Tibial artery (tissue), 4 donors: ENCODE measurements at places on chromosomes 7 and 10.

DNA sequence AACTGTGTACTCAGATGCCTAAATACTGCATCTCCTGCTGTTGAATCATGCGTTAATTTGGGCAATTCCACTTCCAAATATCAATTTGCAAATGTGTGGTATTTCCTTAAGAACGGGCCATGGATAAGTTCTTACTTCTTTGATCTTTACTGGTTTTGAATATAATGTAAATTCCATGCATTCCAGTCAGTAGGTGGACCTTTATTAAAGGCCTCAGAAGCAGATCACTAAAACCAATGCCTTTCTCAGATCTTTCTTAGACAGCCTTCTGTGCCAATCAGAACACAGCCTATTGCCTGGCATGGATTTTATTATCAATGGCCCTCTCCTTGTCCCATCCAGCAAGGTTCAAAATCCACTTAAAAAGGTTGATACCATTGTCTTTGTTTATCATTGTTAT is 21.5 kb upstream of the POM121L12 start:
- no peak for DNase-seq

DNA sequence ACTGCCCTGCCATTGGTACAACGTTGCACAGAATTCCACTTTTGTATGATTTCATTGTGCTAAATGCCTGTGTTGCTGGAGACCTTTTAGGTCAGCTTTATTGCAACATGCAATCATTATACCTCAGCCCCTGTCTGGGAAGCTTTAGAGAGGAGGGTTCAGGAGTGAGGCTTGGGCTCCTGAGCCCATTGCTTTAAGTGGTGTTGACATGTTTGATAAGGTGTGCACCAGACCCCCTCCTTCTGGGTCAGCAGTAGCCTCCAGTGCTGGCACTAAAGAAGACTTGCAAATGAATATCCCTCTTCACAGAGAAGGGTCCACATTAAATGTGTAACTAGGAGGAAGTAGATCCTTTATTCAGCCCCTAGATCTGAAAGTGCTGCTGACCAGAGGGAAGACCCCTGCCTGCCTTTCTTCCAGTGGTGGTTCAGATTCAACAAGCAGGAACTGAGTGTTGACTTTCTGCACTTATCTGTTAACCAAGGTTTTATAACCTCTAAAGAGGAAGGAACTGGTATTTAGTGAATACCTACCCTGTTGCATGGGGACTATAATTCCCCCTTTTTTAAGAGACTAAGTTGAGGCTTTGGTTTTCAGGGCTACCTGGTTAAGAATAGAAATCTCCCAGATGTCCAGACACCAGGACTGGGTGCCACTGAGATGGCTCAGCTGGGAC is 369.4 kb upstream of the IGFBP3 start:
- DNase-seq: no peak

- DNase-seq: no peak
These were observed 46.2 kb upstream of the DLX6 start for GRCh38 chr7:96959135-96959534.

DNA sequence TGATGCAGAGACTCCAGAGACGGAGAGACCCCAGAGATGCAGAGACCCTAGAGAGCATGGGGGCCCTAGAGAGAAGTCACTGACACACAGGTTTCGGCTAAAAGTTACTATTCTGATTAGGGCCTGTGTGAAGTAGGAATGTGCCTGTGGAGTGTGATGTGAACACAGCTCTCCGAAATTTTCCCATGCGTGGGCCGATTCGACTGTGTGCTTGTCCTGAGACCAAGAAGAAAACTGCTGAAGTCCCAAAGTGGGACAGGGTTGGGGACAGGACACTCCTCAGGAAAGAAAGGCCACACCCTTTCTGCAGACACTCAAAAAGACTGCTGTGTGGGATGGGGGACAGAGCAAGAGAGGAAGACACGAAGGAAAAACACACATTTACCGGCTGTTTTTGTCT is 533.5 kb downstream of the PTPRN2 start:
- no peak for DNase-seq

DNA sequence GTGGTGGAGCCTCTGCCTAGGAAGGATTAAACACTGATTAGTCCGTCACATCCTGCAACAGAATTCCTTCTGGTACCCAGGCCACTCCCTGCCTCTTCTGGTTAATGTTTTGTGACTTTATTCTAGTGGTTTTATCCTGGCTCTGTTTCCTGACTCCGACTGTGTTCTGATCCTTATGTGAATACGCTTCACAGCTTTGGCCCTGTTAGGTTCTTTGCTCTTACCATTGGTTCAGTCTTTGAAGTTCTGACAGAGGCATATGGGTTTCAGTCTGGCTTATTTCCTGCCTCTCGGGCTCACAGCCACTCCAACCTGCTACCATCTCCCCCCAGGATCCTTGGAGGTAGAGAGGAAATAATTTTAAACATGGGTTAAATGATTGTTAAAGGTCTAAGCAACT is 23.2 kb upstream of the FGL2 start:
- no peak for DNase-seq

GRCh38 chr10:90062786-90063185 is 361.4 kb downstream of the KIF20B start:
- no peak for DNase-seq

DNA sequence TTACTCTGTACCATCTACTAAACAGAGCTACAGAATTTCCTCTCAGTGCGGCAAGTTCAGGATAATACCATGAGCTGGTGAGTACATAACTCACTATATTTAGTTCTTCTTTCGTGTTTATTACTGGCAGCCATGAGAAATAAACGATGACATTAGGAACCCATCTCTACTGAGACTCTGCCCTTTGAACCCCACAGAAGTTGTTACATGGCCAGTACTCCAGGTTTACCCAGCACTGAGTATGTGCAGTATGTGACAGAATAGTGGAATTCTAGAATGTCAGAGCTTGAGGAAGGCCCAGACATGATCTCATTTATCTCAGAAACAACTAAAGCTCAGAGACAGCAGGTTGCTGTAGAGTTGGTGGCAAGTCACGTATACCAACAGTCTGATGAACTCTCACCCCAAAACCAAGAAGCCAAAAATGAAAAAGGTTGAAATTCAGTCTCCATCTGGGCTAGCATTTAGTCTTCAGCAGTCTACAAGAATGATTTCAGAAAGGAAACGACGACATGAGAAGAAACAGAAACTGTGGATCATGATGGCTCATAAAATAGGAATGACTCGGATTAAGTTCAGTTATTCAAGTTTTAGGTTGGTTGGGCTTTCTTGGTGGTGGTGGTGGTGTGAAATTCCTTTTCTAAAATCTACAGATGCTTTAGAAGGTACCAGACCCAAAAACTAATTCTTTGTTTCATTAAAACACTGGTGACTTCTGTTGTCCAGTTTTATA is 78.5 kb downstream of the SORBS1 start:
- no peak for DNase-seq

DNA sequence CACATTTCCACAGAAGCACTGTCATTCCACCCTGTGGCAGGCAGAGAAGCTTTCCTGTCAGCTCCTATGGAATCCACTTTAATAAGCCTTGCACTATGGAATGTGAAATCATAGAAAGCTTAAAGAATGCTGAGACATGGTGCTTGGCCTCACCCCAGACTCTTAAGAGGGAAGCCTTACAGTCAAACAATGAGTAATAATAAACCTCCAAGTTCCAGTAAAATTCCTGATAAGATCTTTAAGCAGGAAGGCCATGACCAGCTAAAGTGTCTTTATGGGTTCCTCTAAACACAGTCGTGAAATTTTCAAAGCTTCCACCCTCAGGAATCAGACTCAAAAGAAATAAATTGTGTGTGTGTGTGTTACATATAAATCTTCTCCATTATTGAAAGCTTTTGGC is 11.9 kb upstream of the TEX36 start:
- DNase-seq: no peak
